Ammon's horn (tissue), 1 donor: ENCODE measurements at places on chromosomes 7 and 10.
A peak's percentile ranks its signal among the peaks of the same experiment; 100 is the strongest.

DNA sequence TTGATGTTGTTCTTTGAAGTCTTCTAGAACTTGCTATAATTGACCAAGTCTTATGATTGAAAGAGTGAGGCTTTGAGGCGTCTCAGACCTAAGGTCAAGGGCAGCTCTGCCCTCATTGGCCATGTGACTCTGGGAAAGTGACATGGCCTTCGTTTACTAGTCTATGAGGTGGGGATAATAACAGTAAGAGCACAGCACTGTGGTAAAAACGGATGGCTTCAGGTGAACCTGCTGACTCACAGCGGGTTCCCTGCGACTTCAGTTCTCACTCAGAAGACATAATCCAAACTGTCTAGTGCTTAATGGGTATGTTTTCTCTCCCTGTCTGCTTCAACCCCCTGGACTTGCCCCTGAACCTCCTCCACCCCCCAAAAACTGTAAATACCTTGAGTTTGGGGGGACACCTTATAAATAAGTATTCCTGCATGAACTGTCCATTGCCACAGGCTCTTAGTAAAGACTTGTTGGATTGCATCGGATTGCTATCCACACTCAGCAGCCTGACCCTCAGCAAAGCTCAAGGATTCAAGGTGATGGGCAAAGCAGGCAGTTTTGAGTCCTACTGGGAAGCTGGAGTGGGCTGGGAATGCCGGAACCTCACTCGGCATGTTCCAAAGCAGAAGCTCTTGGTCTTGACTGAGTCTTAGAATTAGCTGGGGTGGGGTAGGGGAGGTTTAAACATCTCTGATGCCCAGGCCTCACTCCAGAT, 304.6 kb downstream of the KLF6 start:
- DNase-seq = no peak

DNA sequence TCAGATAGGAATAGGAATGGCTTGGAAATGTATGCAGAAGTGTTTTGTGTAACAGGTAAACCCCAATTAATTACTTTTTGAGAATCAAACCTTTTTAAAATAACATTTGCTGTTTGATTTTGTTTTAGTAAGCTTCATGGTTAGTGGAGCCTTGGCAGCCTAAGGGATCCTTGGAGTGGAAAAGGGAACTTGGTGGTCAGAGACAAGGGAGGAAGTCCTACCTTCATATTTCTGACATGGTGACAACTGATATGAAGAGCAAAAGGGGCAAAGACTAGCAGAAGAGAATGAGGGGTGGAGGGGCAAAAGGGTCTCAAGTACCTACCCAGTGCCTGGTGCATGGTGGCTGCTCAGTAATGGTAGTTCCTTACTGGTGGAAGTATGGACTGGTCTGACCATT, 32.3 kb downstream of the AHCYL2 start:
- DNase-seq = no peak

DNA sequence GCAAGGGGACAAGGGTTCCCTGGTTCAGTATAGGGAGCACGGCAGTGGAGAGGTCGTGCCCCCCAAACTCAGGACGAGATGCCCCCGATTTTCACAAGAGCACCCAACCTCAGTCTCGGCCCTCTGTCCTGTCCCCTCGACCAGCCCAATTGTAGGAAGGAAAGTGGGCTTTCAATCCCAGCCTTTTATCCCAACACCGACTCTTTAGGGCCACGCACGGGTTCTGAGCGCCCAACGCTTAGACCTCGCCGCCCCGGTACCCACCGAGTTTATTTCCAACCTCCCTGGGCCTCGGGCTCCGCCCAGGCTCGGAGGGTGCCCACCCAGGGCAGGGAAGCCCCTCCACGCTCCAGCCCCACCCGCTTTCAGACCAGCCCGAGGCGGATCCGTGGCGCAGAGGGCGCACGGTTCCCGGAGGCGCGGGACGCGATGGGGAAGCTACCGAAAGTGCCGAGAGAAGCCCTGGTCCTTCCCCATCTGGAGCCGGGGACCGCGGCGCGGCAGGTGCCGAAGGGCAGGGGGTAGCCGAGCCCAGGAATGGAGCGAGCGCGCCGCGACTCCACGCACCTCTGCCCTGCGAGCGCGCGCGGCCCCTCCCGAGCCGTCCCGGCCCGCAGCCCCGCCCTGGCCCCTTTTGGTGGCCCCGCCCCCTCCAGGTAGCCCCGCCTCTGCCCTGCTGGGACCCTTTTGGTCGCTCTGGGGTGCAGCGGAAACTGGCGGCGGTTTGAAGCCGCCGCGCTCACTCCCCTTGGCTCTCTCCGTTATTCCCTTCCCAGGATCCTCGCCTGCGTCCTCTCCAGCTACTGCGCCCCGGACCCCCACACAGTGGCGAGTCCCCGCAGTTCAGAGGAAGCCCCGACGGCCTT, 20.4 kb downstream of the GRID2IP start:
- DNase-seq = no peak

- DNase-seq = no peak
Measured at GRCh38 chr7:157268540-157268939, 68.3 kb upstream of the DNAJB6 start.

DNA sequence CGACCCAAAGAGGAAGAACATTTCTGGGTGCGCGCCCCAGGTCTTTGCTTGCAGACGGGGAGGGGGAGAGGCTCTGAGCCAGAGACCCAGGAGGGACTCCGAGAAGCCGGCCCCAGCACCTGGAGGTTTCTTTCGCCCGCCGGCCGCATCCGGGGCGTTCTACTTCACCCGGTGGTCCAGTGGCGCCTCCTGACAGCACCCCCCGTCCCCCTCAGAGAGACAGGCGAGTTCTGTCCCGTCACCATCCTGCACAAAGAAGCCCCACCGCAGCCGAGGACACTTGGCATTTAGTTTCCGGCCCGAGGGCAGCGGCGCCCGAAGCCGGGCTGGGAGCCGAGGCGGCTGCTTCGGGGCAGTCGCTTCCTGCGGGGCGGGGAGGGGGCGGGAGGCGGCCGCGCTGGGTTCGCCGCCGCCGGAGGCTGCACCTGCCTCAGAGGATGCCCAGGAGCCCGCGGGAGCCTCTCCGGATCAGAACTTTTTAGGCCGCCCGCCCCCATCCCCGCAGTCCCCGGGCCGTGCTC, at the start of gene TMEM178B:
Gene TMEM178B, plus strand, starts transcription at position 424 of the 521 bp plus-strand sequence.
- no peak for DNase-seq

- DNase-seq = no peak
Measured at GRCh38 chr10:52379287-52379686, 65.2 kb downstream of the DKK1 start.

DNA sequence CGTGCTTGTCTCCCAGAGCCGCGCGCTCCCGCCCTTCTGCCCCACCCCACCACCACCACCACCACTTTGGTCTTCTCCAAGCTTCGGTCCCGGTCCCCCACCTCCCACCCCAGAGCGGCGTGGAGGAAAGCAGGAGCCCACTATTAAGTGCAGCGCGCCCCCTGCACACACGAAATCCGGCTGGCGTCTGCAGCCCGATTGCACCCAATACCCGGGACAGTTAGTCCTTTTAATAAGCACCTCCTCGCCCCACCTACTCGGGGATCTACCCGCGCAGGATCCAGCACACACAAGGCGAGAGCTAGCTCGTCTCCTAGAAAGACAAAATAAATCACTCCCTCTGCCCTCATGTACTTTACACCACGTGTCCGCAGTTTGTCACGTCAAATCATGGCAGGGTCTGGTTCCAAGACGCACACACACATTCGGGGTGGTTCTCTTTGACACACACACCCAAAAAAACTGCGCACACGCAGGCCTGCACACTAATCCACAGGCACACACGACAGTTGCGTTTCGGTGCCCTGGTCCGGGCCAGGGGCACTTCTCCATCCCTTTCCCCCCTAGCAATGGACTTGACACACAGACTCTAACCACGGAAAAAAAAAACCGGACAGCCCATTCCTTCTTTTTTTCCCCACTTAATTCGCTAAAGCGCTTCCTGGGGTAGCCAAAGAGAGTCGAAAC, 1.6 kb downstream of the SFMBT2 start:
- peak; percentile 69 for DNase-seq

DNA sequence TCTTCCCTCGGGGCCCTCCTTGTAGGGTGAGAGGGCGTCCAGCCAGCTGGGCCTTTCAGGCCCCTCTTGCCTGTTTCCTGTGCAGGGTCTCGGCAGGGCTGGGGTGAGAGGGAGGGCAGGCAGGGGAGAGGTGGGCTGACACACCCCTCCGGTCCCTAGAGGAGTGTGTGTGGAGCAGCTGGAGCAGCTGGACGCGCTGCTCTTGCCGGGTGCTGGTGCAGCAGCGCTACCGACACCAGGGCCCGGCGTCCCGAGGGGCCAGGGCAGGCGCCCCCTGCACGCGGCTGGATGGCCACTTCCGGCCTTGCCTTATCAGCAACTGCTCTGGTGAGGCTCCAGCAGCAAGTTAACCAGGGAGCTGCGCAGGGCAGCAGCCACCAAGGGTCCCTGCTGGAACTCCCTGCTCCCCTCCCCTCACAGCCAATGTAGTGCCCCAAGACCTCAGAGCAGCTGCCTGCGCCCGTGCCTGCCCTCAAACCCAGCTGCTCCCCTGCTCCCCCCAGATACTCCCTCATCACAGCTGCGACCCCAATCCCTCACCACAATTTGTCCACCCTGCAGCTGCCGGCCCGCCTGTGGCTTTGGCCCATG, 15.7 kb upstream of the ZNF862 start:
- DNase-seq = no peak

DNA sequence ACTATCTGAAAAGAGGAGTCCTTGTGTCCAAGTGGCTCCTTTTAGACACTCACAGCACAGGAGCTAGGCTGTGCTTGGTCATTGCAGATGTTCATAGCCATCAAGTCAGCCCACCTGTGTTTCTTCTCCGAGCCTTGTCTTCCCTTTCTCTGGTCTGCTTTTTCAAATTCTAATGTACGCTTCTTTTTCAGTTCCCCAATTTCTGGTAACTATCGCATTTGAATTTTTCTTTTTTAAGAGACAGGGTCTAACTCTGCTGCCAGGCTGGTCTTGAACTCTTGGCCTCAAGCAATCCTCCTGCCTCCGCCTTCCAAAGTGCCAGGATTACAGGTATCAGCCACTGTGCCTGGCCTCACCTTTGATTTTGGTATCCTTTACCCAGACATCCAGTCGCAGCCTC, 18.9 kb downstream of the APBB1IP start:
- DNase-seq = no peak

GRCh38 chr7:31418928-31419327, 78.4 kb upstream of the NEUROD6 start:
- DNase-seq = no peak

- no peak for DNase-seq
Measured at GRCh38 chr10:107589081-107589480, 424.6 kb upstream of the SORCS1 start.

GRCh38 chr10:30510184-30510931, 76.4 kb downstream of the MAP3K8 start:
- DNase-seq = no peak

DNA sequence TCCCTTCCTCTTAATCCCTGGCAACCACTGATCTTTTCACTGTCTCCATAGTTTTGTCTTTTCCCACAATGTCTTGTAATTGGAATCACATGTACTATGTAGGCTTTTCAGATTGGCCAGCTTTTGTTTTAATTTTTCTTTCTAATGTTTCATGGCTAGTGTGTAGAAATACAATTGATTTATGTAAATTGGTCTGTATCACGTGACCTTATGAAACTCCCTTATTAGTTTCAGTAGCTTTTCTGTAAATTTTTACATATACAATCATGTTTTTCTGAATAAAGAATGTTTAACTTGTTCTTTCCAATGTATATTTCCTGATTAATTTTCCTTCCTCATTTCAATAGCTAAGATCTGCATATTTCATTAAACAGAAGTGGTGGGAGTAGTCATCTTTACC, 319.3 kb downstream of the MDFIC start:
- no peak for DNase-seq

DNA sequence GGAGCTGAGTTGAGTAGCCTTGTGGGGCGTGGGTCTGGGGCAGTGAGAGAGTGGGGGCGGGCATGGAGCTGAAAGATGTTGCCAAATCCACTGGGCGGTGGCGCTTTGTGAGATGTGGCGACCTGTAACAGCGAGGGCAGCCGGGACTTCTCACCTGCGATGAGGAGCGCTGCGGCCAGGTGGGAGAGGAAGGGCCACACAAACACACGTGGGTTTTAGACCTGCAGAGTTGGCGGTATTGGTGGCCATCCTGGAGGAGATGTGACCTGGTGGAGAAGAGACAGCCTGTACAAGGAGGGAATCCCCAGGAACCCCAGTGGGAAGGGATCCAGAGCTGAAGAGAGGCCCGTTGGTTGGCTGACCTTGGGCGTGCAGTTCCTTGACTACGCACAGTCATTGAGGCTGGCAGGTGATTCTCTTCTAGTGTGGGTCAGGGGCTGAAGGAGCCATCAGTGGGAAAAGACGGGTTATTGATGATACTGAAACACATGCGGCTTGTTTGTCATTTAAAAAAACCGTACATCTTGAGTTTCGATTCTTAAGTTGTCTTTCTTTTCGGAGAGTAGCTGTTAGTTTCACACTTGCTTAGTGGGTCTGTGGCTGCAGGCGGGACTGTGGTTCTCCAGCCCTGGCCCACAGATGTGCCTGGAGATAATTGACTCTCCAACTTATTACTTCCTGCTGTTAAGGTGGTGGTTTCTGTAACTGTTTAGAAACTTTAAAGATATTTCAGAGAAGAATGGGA, 2.4 kb downstream of the CHST12 start:
- DNase-seq = no peak

GRCh38 chr10:71719042-71719441, 536 bp downstream of the C10orf105 start:
- DNase-seq = peak; percentile 54

GRCh38 chr10:664893-665292, 24.6 kb downstream of the DIP2C start:
- no peak for DNase-seq

DNA sequence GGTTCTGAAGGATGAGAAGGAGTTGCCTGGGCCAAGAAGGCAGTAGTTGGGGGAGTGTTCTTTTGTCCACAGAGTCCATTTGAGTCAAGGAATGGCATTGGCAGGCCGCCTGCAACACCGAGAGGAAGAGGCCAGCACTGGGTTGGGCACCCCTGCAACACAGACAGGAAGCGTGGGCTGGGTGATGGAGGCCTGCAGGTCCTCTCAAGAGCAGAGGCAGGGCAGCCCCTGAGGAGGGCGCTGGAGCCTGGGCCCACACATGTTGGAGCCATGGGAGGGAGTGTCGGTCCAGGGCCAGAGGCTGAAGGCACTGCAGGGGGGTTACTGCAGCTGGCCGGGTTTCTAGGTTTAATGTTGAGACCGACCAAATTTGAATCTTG, 137.3 kb downstream of the PTPN20 start:
- no peak for DNase-seq

- DNase-seq = no peak
Measured at GRCh38 chr7:101879565-101879964, 62.1 kb downstream of the CUX1 start.

DNA sequence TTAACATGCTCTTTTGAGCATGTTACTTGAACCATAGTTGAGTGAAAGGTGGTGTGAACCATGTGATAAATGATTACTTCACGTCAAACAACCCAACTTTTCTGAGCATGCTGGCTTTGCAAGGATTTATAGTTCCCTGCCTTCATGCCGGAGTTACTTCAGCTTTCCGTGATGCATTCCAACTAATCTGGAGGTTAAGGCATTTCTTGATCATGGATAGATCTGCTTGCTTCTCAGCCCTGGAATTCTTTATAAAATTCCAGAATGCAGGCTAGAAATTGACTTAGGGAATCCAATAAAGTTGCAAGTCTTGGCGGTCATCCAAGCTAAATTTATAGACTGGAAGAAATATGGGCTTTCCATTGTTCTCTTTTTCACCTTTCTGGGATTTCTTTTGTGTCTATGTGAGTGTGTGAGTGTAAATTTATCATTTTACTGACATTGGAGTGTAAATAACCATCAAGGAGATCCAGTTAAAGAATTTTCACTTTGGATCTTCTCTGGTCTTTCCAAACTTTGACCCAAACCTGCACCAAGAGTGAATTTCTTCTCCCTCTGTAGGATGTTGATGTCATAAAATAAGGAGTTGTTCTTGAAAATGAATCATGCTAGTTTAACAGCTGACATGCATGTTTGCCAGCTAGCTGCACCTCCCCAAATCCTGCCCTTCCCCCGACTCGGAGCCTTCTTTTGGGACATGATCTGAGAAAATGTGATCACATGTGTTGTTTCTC, 289.0 kb downstream of the TWIST1 start:
- no peak for DNase-seq
